ENCODE measurements at places on chromosomes 7 and 10.

- DNase-seq = no peak
Measured at GRCh38 chr10:126110489-126111180, 214.3 kb downstream of the FANK1 start.

DNA sequence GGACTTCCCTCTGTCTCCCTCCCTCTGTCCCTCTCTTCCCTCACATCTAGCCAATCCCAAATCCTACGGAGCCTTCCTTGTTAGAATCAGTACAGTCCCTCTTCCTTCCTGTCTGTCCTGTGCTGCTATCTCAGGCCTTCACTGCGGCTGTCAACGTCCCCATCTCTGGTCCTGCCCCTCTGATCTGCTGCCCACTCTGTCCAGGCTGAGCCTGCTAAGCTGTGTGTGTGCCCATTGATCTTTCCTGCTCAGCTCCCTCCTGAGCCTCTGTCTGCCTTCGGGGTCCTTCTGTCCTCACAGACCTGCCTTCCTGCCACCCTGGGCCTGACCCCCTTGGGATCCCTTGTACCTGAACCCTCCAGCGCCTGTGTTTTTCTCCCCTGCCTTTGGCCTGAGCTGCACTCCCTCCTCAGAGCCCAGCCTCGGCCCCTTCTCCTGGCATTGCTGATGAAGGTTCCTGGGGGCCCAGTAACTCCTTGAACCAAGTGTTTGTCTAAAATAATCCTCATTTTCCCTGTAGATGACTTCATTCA, 182.1 kb upstream of the SHH start:
- DNase-seq = no peak

DNA sequence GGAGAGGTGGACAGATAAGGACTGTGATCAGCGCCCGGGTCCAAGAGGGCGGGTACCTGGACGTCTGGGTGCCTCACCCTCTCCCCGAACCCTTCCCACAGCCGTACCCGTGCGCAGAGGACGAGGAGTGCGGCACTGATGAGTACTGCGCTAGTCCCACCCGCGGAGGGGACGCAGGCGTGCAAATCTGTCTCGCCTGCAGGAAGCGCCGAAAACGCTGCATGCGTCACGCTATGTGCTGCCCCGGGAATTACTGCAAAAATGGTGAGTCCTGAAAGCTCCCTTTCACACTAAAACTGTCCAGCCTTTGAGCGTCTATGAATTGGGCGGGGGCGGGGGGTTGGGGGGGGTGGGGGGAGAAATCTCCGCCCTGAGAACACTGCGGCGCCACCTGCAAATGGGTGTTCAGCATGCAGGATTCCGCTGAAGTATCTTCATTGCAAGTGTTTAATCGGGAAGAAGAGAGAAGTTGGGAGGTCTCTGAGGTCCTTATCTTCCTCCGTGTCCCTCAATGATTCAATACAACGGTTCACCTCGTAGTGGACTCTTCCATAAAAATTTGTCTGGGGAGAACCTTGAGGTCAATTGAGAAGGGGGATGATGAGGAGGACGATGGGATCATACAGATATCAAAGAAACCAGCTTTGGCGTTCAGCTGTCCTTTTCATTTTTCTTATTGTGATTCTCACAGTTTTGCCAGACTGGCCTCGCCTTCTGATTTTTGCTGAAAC, 906 bp downstream of the DKK1 start:
- DNase-seq = no peak

- DNase-seq = no peak
Measured at GRCh38 chr7:28615091-28615490, 202.8 kb downstream of the CREB5 start.

- no peak for DNase-seq
Measured at GRCh38 chr10:118356628-118357027, 14.5 kb upstream of the FAM204A start.

- DNase-seq = no peak
Measured at GRCh38 chr10:49354593-49354992, 41.3 kb downstream of the DRGX start.

DNA sequence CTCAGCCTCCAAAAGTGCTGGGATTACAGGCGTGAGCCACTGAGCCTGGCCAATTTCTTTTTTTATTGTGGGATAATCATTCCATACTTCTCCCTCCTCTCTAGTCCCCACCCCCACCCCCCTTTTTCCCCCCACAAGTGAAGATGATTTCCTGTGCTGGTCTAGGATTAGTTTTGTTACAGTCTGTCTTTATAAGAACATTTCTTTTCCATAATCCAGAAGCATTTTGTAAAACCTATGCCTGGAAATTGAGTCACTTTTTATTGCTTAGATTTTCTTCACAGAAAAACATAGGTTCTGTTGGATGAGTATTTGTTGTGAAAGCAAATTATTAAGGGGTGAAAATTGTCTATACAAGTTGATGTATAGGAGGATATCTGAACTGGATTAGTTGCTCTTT, 98.9 kb downstream of the KAT6B start:
- DNase-seq = no peak

- DNase-seq = no peak
Measured at GRCh38 chr7:22105550-22105949, 159.9 kb upstream of the CDCA7L start.

GRCh38 chr7:146321301-146321700, 204.7 kb downstream of the CNTNAP2 start:
- DNase-seq = no peak

- DNase-seq = no peak
Measured at GRCh38 chr7:143384661-143385631, 3.8 kb downstream of the ZYX start.

- no peak for DNase-seq
Measured at GRCh38 chr7:120529736-120530135, 256.8 kb downstream of the KCND2 start.

- DNase-seq = no peak
Measured at GRCh38 chr7:16212610-16213009, 208.7 kb downstream of the CRPPA start.

DNA sequence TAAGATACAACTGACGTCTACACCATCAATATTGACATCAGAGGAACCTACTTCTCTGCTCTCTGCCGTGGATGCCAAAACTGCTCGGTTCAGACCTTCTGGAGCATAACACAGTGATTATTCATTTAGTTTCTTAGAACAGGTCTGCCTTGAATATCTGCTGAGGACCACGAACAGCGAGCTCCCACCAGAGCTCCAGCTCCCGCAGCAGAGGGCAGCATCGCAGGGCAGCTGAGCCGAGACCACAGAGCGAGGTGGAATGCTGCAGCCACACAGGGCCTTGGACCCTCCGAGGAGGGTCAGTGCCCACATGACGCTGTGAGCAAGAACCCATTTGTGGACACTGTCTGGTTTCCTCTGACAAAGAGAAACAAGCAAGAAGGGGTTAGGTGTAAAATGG, 6.8 kb downstream of the VIPR2 start:
- no peak for DNase-seq

DNA sequence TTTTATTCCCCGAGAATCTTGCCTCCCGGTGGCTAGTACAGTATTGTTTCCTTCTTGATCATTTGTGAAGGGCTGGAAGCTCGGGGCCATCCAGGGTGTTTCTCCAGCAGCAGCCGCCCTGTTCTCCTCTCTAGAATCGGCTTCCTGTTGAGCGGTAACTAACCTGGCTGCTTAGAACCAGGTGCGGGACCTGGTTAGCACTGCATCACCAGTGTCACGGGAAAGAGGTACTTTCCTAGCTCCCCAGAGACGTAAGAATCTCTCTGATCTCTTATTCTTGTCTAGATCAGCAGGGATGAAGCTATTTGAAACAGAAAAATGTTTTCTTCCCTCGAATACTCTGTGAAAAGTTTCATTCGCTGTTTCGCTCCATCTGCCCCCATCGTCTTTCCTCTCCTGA, 239.2 kb downstream of the CELF2 start:
- DNase-seq = no peak

DNA sequence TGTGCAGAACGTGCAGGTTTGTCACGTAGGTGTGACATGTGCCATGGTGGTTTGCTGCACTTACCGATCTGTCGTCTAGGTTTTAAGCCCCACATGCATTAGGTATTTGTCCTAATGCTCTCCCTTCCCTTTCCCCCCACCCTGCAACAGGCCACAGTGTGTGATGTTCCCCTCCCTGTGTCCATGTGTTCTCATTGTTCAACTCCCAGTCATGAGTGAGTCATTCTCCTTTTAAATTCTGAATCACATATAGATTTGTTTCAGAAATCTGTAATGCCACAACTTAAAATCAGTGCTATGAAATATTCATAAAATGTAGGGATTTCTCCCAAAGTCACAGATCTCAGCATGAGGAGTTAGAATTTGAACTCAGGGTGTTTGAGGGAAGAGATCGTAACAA, 552.5 kb upstream of the MBL2 start:
- DNase-seq = no peak

DNA sequence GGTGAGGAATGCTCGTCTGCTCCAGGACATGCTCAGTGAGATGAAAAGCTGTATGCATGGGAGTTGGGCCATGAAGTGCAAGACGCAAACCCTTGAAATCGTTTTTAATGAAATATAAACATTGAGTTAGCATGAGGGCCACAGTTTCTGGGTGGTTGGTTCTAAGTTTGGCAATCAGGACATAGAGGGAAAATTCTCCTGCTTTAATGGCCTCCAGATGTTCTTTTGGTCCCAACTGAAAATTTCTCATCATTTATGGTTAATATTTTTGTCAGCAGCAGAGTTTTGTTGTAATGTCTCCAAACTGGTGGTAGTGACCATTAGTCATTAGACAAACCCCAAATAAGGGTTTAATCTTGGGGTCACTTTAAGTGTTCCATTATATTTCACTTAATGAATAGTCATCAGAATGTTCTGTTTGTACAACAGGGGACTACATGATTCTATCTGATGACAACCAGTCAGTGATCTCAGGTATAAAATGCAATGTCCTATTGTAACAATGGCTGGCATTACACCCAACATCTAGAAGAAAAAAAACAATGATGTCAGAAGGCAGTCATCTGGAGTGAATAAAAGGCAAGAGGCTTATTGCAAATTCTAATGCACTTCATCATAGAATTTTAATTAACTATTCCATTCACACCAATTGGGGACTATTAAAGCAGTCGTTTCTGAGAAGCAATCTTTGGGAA, 197.4 kb downstream of the JCAD start:
- DNase-seq = no peak

DNA sequence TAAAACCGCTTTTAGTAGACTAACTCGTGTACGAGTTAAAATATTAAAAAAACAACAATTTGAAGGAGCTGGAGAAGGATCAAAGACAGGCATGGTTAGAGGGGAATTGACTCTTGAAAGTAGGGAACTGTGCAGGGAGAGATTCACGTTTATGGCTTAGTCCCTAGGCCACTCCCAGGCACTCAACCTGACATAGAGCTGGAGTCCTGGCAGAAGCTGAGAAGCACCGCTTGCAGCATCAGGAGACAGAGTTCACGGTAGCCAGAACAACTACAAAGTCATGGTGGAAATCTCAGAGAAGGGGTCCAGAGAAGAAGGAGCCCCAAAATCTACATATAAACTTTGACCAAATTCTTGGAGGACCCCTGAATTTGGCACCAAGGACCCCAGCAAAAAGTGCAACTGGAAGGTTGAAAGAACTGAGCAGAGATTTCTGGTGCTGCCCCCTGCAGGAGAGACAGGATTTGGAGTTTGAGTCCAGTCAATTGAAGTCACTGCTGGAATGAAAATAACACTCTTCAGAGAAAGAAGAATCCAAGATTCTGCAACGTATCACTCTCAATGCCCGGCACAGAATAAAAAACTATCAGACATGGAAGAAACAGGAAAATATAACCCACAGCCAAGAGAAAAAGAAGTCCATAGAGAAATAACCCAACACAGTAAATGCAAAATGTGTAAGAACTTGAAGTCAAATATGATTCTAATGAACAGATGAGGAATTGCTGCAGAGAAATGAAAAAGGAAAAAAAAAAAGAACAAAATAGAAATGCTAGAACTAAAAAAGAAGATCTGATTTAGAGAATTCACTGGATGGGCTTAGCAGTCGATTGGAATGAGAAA, 493.3 kb upstream of the PODXL start:
- DNase-seq = no peak

- no peak for DNase-seq
Measured at GRCh38 chr10:120433141-120433540, 23.9 kb upstream of the PLPP4 start.

- DNase-seq = no peak
Measured at GRCh38 chr10:66746246-66746645, 179.6 kb upstream of the LRRTM3 start.

DNA sequence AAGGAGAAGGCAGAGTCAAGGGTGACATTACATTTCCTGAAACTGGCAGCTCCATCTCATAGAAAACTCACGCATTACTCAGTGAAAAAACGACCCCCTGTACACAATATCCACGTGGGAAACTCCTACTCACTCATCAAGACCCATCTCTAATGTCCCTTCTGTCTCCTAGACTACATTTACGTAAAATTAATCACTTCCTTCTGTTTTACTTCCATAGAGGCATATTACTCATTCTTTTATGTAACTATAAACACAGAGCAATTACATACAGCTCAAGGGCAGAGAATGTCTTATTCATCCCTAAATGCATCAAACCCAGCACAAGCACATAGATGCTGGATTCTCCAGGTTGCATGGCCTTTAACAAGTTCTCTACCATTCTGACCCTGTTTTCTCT, 281.8 kb downstream of the KCNMA1 start:
- no peak for DNase-seq

- DNase-seq = no peak
Measured at GRCh38 chr7:148210804-148211325, 379.7 kb upstream of the C7orf33 start.

DNA sequence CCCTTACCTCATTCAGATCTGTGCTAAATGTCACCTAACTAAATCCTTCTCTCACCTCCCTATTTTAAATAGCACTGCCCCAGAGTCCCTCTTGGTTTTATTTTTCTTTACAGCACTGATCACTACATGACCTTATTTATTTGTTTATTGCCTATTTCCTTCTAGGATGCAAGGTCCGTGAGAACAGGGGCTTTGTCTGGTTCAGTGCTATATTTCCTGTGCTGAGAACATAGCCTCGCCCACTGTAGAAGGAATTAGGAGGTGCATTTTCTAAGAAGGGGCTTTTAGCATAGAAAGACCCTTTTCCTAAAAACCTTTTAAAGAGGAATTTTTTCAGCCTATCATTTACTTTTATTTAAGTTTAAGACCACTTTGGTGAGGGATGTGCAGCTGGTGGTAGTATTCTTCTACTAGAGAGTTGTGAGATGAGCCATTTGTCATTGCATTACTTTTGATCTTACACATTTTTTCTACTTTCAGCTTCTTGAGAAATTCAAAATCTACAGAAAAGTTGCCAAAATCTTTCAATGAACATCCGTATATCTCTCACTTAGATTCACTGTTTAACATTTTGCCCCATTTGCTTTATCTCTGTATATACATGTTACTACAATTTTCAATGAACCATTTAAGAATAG, 13.5 kb upstream of the PCGF5 start:
- DNase-seq = no peak

DNA sequence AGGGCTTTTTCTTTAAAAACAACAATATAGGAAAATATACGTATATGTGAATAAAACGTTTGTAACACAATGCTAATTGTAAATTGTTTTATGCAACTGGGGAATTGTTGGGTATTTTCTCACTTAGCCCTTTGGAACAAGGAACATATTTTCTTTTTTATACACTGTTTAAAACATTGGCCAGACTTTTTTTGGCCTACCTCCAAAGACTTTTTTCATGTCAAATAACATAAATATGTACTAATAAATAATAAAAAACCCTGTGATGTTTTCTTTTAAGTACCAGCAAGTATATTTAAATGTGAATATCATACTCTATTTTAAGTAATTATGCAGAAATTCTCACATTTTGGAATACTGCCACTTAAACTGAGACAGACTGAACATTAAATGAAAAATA, 15.7 kb downstream of the TMEM106B start:
- no peak for DNase-seq

Data from NCI-H1105 (cell line).